ENCODE measurements at places on chromosomes 16 and 17.
A peak's percentile ranks its signal among the peaks of the same experiment; 100 is the strongest.

- DNase-seq = no peak
These were observed 53.4 kb downstream of the ARSG start for GRCh38 chr17:68344701-68345136.

DNA sequence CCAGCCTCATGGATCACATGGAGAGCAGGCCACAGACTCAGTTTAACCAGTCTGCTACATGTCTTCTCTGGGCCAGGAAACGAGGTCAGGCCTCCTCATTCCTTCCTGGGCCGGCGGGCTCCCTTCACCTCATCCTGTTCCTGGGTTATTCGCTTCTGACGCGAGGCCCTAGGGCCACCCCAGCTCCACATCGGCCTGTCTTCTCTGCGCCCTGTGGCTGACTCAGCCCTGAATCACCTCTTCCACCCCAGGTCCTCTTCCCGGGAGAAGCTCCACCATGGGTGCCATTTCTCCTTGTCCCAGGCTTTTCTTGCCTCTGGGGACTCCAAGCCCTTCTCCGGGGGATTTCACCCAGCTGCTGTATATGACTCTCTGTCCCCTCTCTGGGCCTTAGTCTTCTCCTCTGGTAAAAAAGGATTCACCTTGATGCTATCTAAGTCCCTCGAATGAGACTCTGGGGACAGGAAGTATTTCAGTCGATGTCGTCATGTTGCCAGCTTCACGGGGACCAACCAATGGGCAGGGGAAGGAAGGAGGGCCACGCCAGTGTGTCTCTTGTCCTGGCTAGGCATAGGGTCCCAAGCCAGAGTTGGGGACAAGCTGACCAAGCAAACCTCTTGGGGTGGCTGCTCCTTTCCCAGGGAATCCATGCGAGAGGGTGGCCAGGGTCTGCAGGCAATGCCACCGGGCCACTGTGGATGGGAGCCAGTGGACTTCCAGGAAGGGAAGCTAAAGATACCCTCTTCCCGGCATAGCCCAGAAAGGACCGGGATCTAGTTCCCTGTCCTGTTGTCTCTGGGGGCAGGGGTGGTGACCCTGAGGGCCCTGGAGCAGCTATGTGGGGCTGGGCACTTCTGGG is 58.7 kb downstream of the SOCS3 start:
- DNase-seq = no peak

GRCh38 chr17:37219876-37220606 is 155.7 kb upstream of the C17orf78 start:
- no peak for DNase-seq

GRCh38 chr17:76948726-76949342 is 80.6 kb downstream of the MGAT5B start:
- DNase-seq = no peak

- peak; percentile 70 for DNase-seq
These were observed 3.4 kb upstream of the HEXD start for GRCh38 chr17:82414548-82415281.

DNA sequence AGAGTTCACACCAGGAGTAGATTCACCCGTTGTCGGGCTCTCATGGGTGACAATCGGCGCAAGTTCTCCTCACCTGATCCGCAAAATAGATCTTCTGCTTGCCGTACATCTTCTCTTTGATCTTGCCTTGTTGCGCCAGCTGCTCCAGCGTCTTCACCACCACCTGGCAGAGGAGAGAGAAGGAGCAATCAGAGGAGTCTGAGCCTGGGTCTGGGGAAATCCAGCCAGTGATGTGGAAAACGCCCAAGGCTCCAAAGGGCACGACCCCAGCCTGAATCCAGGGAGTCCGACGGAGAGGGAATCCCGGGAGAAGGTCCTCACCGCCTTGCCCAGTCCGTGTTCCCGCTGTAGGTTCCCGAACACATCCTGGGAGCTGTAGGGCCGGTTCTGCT is 393 bp downstream of the PSMC3IP start:
- no peak for DNase-seq

DNA sequence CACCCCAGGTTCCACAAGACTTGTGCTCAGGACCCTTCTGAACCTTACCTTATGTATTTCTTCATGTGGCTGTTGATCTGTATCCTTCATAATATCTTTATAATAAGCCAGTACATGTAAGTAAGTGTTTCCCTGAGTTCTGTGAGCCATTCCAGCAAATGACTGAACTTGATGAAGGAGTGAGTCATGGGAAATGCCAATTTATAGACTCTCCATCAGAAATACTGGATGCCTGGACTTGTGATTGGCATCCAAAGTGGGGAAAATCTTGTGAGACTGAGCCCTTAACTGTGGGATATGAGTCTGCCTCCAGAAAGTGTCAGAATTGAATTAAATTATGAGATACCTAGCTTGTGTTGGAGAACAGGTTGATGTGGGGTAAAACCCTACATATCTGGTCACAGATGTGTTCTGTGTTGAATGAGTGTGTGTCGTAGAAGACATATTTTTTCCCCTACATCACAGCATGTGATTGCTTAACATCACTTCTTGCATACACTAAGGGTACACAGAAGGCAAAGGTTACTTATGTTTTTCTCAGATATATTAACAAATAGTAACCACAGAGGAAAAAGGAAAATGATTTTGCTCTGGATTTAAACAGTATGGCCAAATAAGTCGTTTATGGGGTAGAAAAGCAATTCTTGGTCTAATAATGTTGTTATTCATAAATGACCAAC is 70.2 kb upstream of the NETO2 start:
- DNase-seq = no peak

DNA sequence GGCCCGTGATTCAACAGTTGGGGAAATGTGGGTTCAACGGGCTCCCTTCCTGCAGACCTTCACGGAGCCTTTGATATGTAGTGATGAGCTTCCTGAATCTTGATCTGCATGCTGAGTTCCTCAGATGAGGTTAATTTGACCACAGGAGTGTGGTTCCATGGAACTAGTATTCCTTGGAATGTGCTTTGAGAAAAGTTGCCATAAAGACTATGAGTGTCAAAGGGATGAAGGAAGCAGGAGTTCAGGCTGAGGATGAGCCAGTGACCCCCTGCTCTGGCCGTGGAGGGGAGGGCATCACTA is 229.2 kb downstream of the MSI2 start:
- no peak for DNase-seq
